ENCODE measurements at places on chromosomes 13 and 19. TPM values are rescaled to one million over a fixed set of nuclear protein-coding genes. Genes with fewer than 3 reads are reported as not detected.

CGB1 gene
- total RNA-seq = not detected

- H3K27me3 ChIP-seq = no peaks in the 10 kb centered on the region
- peaks cover 6% of the 10 kb centered on the region for H3K4me1 ChIP-seq
- H3K27ac ChIP-seq = no peak overlapping the region
- no peak for DNase-seq
- no peak overlapping the region for H3K4me3 ChIP-seq
Measured at GRCh38 chr13:24192811-24193162, 32.3 kb downstream of the SPATA13 start.

DNA sequence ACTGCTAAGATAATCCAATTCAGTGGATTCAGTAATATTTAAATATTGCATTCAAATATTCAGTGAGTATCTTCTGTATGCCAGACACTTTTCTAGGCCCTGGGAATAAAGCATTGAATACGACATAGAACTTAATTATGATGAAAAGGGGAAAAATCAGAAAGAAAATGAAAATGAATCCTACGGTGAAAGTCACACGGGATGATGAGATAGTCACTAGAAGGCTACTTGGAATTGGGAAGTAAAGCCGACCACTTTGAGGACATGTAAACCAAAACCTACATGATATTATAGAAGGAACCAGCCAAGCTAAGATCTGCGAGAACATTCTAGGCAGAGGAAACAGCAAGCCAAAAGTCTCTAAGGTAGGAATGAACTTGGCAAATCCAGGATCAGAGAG, 10.1 kb downstream of the DPY19L3 start:
- DNase-seq = no peak
- H3K27ac ChIP-seq = no peak overlapping the region
- peaks cover 16% of the 10 kb centered on the region for H3K36me3 ChIP-seq
- H3K4me3 ChIP-seq = no peak overlapping the region

- no peak for DNase-seq
- no peak overlapping the region for H3K4me3 ChIP-seq
- peaks cover 10% of the 10 kb centered on the region for H3K4me1 ChIP-seq
- no peaks in the 10 kb centered on the region for H3K36me3 ChIP-seq
- H3K27me3 ChIP-seq = peaks cover 67% of the 10 kb centered on the region
- H3K27ac ChIP-seq = no peak overlapping the region
Measured at GRCh38 chr13:98143157-98143553, 261 bp downstream of the FARP1 start.

DNA sequence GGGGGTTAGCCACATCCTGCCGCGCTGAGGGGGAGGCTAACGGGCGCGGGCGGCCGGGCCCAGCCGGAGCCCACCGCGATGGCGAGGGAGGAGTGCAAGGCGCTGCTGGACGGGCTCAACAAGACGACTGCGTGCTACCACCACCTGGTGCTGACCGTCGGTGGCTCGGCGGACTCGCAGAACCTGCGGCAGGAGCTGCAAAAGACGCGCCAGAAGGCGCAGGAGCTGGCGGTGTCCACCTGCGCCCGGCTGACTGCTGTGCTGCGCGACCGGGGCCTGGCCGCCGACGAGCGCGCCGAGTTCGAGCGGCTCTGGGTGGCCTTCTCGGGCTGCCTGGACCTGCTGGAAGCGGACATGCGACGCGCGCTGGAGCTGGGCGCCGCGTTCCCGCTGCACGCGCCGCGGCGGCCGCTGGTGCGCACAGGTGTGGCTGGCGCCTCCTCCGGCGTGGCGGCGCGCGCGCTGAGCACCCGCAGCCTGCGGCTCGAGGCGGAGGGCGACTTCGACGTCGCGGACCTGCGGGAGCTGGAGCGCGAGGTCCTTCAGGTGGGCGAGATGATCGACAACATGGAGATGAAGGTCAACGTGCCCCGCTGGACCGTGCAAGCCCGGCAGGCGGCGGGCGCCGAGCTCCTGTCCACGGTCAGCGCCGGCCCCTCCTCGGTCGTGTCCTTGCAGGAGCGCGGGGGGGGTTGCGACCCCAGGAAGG, 692 bp downstream of the RGS9BP start:
- peaks cover 22% of the 10 kb centered on the region for H3K4me1 ChIP-seq
- peak overlapping the region; percentile 82 for H3K4me3 ChIP-seq
- H3K27ac ChIP-seq = no peak overlapping the region

WDR87 gene
- not detected for total RNA-seq

GRCh38 chr13:80082396-80083080, 258.4 kb downstream of the SPRY2 start:
- no peak overlapping the region for H3K4me3 ChIP-seq
- no peak overlapping the region for H3K27ac ChIP-seq
- no peaks in the 10 kb centered on the region for H3K4me1 ChIP-seq
- no peak for DNase-seq
- no peaks in the 10 kb centered on the region for H3K36me3 ChIP-seq

DNA sequence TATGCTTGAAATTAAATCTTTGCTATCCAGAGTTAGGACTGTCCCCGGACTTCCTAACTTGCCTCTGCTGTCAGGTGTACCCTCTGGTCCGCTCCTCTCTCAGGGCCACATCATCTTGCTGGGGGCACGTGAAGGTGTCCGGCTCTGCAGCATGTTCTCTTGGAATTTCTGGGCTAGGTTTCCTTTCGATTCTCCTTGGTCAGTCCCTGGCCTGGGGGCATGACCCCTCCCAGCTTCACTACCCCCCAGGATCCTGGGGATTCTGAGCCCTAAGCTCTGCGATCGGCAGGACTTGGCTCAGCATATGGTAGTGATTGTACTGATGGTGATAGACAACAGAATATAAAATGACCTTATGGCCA, 5.1 kb upstream of the GPI start:
- no peaks in the 10 kb centered on the region for H3K27me3 ChIP-seq
- H3K36me3 ChIP-seq = peaks cover 12% of the 10 kb centered on the region
- H3K4me3 ChIP-seq = peak overlapping the region; percentile 89
- peak overlapping the region; percentile 97 for H3K27ac ChIP-seq
- no peak for DNase-seq

GRCh38 chr13:113272701-113273181, 24.3 kb upstream of the LAMP1 start:
- DNase-seq = no peak
- H3K27ac ChIP-seq = no peak overlapping the region
- H3K4me1 ChIP-seq = peaks cover 9% of the 10 kb centered on the region
- no peaks in the 10 kb centered on the region for H3K27me3 ChIP-seq
- H3K36me3 ChIP-seq = peaks cover 2% of the 10 kb centered on the region
- H3K4me3 ChIP-seq = no peak overlapping the region

DNA sequence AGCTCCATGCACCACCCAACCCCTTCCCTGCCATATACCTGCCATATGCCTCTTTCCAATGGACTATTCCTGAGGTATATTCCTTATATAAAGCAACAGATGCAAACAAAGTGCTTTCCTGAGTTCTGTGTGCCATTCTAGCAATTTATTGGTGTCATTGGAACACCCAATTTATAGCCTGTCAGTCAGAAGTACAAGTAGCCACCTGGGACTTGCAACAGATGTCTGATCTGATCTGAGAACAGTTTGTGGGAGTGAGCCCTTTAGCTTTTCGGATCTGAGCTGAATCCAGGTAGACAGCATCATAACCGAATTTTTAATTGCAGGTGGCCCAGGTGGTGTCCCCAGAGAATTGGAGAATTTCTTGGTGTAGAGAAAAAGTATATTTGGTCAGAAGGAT, 963 bp upstream of the FPR3 start:
- DNase-seq = no peak
- no peak overlapping the region for H3K27ac ChIP-seq
- no peaks in the 10 kb centered on the region for H3K4me1 ChIP-seq
- no peaks in the 10 kb centered on the region for H3K36me3 ChIP-seq

DNA sequence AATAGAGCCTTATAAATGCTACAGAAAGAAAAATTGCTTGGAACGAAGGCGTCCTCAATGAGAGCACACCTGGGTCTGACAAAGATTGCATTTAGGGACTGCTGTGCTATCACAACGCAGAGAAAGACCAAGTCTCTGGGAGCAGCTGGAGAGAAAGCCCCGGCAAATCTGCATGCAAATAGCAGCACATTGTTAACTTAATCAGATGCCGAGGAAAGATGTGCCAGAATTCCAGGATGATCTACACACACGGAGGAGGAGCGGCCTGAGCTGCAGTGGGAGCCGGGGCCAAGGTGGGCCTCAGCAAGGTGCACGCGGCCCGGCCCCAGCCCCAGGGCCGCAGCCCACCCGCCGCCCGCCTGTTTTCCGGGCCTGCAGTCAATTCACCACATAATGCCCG, 1.4 kb downstream of the ZNF536 start:
- peaks cover 29% of the 10 kb centered on the region for H3K27me3 ChIP-seq
- no peak overlapping the region for H3K4me3 ChIP-seq
- no peaks in the 10 kb centered on the region for H3K4me1 ChIP-seq
- H3K36me3 ChIP-seq = no peaks in the 10 kb centered on the region

- no peaks in the 10 kb centered on the region for H3K27me3 ChIP-seq
- peaks cover 11% of the 10 kb centered on the region for H3K4me1 ChIP-seq
- H3K4me3 ChIP-seq = no peak overlapping the region
- no peak overlapping the region for H3K27ac ChIP-seq
- H3K36me3 ChIP-seq = peaks cover 23% of the 10 kb centered on the region
Measured at GRCh38 chr13:30659980-30660379, 42.3 kb downstream of the USPL1 start.

GRCh38 chr19:55216461-55217198, 7.3 kb upstream of the PTPRH start:
- H3K36me3 ChIP-seq = peaks cover 19% of the 10 kb centered on the region
- no peak overlapping the region for H3K27ac ChIP-seq
- peak; percentile 79 for DNase-seq
- peaks cover 9% of the 10 kb centered on the region for H3K4me1 ChIP-seq

GRCh38 chr19:1412995-1413800, 5.8 kb downstream of the DAZAP1 start:
- H3K4me3 ChIP-seq = no peak overlapping the region
- DNase-seq = no peak
- no peaks in the 10 kb centered on the region for H3K27me3 ChIP-seq
- H3K36me3 ChIP-seq = peaks cover 21% of the 10 kb centered on the region
- peaks cover 38% of the 10 kb centered on the region for H3K4me1 ChIP-seq

GRCh38 chr19:6801485-6802086, 29.1 kb downstream of the VAV1 start:
- peak overlapping the region; percentile 93 for H3K27ac ChIP-seq
- peaks cover 50% of the 10 kb centered on the region for H3K4me1 ChIP-seq
- H3K36me3 ChIP-seq = peaks cover 24% of the 10 kb centered on the region
- H3K27me3 ChIP-seq = no peaks in the 10 kb centered on the region

DNA sequence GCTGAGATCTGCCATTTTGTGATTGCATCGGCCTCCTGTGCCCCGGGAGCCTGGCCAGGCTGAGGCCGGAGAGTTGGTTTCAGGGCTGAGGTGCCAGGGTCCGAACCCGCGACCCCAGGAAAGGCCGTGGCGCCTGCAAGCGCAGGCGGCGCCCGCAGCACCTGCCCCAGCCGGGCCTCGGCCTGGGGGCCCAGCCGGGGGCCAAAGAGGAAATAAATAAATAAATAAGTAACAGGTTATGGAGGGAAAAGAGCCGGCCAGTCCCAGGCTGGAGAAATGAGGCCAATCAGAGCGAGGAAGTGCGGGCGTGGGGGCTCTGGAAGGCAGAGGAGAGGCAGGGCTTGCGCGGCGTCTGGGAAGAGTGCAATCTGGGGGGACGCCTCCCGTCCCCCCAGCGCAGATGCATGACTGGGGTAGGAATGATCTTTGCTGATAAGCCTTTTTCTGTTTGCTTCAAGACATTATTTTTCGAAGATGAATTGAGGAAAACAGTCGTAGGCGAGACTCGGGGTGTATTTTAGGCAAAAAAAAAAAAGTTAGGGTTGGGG, 145.6 kb upstream of the ZNF536 start:
- DNase-seq = no peak
- peaks cover 2% of the 10 kb centered on the region for H3K36me3 ChIP-seq
- H3K4me1 ChIP-seq = peaks cover 16% of the 10 kb centered on the region
- H3K27me3 ChIP-seq = peaks cover 75% of the 10 kb centered on the region
- H3K27ac ChIP-seq = no peak overlapping the region

ZNF565 gene
- total RNA-seq = 5.2 TPM

GRCh38 chr13:75393839-75394520, 88.0 kb downstream of the TBC1D4 start:
- DNase-seq = no peak
- no peak overlapping the region for H3K27ac ChIP-seq

DNA sequence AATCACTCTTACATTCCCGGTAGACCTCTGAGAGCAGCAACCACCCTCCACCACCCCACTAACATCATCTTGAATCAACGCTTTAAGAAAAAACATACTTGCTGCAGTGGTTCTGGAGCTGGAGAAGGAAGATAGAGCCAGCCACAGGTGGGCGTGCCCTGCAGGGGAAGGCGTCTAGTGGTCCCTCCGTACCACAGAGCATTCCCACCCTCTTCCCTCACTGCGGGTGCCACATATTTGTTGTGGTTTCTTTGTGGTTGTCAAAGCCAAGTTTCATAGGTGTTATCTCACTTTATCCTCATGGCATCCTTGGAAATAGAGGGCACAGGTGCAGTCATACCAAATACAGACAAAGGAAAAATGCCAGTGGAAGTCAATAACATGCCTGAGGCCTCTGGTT, 22.2 kb downstream of the COL4A2 start:
- no peak overlapping the region for H3K4me3 ChIP-seq
- peaks cover 42% of the 10 kb centered on the region for H3K27me3 ChIP-seq
- no peak for DNase-seq
- H3K4me1 ChIP-seq = no peaks in the 10 kb centered on the region
- H3K36me3 ChIP-seq = no peaks in the 10 kb centered on the region
- H3K27ac ChIP-seq = no peak overlapping the region

GPR183 gene
- 36.4 TPM for total RNA-seq

DNA sequence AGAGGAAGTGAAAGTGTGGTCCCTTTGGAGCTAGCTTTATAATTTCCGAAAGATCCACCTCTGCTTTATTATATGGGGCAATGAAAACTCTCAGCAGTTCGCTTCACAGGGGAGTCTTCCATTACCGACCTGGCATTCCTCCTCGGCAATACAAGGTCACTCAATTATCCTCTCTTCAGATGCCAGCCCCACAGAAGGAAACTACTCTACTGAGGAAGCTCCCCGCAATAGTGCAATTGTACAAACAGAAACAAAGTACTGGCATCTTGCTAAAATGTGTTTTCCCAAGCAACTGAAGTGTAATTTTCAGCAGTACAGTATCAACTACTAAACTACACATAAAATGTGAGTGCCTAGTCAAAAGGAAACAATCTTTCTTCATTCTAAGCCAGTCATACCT, 702.0 kb downstream of the PCDH9 start:
- H3K27me3 ChIP-seq = peaks cover 3% of the 10 kb centered on the region
- no peak overlapping the region for H3K27ac ChIP-seq
- H3K4me3 ChIP-seq = no peak overlapping the region
- no peak for DNase-seq

OR7A5 gene
- total RNA-seq = not detected

- H3K36me3 ChIP-seq = peaks cover 4% of the 10 kb centered on the region
- H3K27ac ChIP-seq = no peak overlapping the region
- DNase-seq = no peak
- H3K27me3 ChIP-seq = no peaks in the 10 kb centered on the region
- H3K4me1 ChIP-seq = no peaks in the 10 kb centered on the region
Measured at GRCh38 chr13:95463531-95463930, 89.0 kb upstream of the CLDN10 start.

GRCh38 chr13:33080972-33081590, 64.9 kb downstream of the KL start:
- no peak overlapping the region for H3K4me3 ChIP-seq
- H3K27ac ChIP-seq = no peak overlapping the region
- DNase-seq = no peak

CLEC4G gene
- total RNA-seq = not detected

GRCh38 chr19:5782945-5783919, 1.3 kb downstream of the PRR22 start:
- DNase-seq = no peak
- H3K4me1 ChIP-seq = no peaks in the 10 kb centered on the region
- no peak overlapping the region for H3K27ac ChIP-seq
- H3K4me3 ChIP-seq = no peak overlapping the region
- no peaks in the 10 kb centered on the region for H3K27me3 ChIP-seq
